Renal cortical epithelial cell (primary cell): ENCODE measurements at places on chromosomes 6 and 20. TPM values are rescaled to one million over a fixed set of nuclear protein-coding genes. Genes with fewer than 3 reads are reported as not detected.

GRCh38 chr20:50848341-50848808, 53.5 kb downstream of the BCAS4 start:
- DNase-seq, result peak; percentile 37

Gene WFDC10B
- total RNA-seq, result not detected in 2 replicates

Gene MMP24OS
- total RNA-seq, result 0.69 and 11.1 TPM in 2 replicates

- DNase-seq, result peak; percentile 89
Observed at GRCh38 chr6:127457456-127458064, 1.6 kb downstream of the KIAA0408 start.

Gene SLC44A4
- 1.1 and 26.6 TPM in 2 replicates for total RNA-seq

DNA sequence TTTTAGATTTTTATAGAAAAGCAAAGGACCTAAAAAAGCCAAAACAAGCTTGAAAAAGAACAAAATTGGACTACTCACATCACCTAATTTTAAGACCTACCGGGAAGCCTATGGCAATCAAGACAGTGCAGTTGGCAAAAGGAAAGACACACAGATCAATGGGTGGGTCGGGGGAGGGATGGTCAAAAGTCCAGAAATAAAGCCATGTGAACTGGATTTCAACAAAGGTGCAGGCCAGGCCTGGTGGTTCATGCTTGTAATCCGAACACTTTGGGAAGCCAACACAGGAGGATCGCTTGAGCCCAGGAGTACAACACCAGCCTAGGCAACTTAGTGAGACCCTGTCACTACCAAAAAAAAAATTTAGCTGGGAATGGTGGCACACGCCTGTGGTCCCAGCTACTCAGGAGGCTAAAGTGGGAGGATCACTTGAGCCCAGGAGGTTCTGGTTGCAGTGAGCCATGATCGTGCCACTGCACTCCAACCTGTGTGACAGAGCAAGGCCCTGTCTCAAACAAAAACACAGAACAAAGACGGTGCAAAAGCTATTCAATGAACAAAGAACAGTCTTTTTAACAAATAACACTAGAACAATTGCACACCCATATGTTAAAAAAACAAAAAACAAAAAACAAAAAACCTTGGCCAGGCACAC, 34.5 kb downstream of the NUP153 start:
- DNase-seq, result no peak

Gene SNRPB2
- total RNA-seq, result 49.1 and 61.3 TPM in 2 replicates

- DNase-seq, result no peak
Observed at GRCh38 chr6:130624046-130624445, 203.2 kb upstream of the SMLR1 start.
